Renal pelvis (tissue), 12 donors: ENCODE measurements at places on chromosomes 11 and 22. TPM values are rescaled to one million over a fixed set of nuclear protein-coding genes. Genes with fewer than 3 reads are reported as not detected.

DNA sequence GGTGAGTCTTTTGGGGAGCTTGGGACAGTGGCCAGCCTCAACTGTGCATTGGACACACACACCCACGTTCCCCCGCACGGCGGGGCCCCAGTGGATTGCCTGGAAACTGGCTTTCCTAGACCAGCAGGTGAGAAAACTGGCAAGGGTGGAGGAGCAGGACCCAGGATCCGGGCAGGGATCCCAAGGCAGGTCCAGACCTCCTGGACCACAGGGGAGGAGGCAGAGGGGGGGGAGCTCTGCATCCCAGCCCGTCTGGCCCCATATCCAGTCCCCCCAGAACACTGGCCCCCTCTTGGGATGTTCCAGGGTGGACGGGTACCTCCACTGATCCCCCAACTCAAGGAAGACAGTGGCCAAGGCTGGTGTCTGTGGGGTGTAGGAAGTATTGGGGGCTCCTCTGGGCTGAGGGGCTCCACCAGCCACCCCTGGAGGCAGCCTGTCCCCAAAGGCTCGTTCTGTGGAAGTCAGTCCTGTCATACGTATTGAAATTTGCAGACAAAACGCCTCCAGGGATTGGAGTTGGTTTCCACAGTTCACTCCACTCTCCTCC is 89.3 kb upstream of the LINC01488 start:
- no peak for DNase-seq

DNA sequence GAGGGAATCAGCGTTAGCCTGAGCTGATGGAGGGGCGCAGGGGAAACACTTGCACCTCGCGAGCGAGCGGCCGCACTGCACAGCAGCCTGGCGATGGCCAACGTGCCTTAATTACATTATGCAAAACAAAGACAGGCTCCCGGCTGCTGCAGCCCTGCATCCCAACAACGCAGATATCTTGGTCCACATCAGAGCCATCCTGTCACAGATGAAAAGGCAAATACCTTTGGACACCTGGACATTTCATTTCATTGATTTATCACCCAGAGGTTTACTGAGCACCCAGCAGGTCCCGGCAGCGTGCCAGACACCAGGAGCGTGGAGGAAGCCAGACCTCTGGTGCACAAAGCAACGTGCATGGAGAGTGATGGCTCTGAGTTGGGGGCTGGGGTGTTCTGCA is 843.0 kb downstream of the TBC1D22A start:
- DNase-seq = no peak

- no peak for DNase-seq
These were observed 886.9 kb upstream of the CCDC90B start for GRCh38 chr11:84173078-84173477.

- no peak for DNase-seq
These were observed 7.5 kb upstream of the MICAL3 start for GRCh38 chr22:18031695-18032454.

B3GAT1 gene
- polyA plus RNA-seq = 4.0 TPM

JAML gene
- polyA plus RNA-seq = 2.4 TPM

CELSR1 gene
- 29.4 TPM for polyA plus RNA-seq

APOL3 gene
- 13.1 TPM for polyA plus RNA-seq
